ENCODE measurements at places on chromosomes 7 and 10.

GRCh38 chr7:44764665-44765578 lies 16.3 kb downstream of the ZMIZ2 start:
- DNase-seq: no peak

DNA sequence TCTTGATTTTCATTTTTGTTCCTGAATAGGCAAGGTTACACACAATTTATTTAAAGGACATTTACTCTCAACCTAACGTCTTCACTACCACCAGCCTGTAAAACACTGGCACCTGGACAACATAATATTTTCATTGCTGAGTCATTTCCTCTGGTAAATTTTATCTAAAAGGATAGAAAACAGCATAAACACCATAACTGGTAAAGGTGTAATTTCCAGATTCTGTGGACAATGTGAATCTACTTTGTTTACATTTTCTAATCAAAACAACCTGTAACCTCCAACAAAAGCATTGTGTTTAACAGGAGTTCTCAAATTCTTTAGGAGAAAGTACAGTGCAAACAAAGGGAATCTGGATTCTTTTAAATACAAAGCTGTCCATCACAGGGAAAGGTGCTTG lies 472.0 kb upstream of the AKR1E2 start:
- no peak for DNase-seq

DNA sequence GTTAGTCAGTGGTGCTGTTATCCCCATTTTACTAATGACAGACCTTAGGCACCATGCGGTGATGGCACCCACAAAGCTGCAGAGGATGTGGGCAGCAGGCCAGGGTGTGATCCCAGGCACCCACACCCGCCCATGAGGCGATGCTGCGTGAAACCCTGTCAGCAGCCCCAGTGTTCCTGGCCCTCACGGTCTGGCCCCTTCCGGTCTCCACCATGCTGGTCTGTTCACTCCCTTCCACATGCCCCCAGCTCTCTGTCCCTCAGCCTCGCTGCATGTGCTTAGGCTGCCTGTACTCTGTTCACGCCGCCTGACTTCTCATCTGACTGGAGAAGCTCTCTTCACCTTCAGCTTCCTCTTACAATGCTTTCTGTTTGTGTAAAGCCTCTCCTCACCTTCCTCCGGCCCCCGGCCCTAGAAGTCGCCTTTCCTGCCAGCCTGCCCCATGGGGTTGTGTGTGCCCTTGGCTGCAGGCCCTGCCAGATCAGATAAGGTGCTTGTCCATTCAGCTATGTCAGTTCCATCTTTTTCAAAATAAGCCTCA lies 17.6 kb upstream of the ORAI2 start:
- no peak for DNase-seq

DNA sequence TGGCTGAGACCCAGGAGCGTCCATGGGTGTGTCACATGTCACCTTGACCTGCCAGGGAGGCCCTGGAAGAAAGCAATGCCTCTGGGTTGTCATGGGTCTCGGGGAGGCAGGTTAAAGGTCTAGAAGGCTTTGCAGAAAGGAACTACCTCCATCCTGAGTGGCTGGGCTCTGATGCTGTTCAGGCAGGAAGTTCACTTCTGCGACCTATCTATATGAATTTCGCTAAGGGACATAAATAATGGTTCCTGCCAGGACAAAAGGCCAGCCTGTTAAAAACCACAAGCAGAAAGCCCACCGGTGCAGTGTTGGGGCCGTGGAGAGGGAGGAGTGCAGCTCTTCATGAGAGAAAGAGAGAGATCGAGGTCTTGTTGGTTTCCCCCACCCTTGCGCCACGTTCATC lies 182.9 kb downstream of the PTPN20 start:
- DNase-seq: no peak

DNA sequence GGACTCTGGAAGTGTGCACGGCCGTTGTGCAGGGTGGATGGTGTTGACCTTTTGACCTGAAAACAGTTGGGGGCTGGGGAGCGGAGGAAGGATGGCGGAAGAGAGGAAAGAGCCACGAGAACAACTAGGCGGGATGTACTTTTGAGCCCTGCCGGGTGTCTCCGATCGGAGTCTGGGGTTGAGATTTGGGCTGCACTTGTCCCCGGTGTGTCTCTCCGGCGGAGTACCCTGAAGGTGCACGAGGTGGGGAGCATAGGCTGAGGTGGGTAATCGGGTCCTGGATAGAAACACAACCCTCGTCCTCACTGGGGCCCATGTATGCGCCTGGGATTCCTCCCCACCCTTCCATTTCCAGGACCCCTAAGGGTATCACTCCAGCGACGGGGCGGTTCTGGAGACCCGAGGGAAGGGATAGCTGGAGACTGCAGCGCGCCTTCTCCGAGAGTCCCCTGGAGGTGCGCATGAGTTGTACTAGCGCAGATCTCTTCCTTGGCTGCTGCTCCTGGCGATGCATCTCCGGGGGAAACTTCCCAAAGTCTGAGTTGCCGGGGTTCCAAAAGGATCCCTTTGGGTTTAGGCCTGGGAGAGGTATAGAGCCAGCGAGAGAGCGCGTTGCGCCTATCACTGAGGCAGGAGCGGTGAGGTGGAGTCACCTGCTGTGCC lies 4.6 kb upstream of the HMX2 start:
- DNase-seq: no peak

GRCh38 chr10:86823565-86823964 lies 67.1 kb downstream of the BMPR1A start:
- DNase-seq: no peak

GRCh38 chr10:126214679-126215078 lies 173.6 kb downstream of the ADAM12 start:
- DNase-seq: no peak

DNA sequence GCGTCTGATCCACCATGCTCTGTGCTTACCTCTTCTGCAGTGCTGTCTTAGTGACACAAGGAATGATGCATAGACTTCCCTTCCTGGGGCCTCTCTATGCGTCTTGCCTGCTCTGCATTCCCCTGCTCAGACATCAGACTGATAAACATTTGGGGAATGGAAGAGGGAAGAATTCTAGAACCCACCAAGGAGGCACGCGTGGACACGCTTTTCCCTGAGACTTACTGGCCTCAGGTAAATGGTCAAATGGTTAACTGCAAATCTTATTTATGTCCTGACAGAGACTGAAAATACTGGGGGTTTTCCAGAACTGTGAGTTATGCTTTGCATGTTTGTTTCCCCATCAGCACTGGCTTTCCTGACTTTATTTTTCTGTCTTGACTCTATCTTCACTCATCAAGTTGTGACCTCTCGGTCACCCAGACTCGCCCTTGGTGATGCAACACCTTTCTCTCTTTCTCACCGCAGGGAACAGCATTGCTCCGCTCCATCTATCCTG lies 285.9 kb upstream of the FZD8 start:
- no peak for DNase-seq

DNA sequence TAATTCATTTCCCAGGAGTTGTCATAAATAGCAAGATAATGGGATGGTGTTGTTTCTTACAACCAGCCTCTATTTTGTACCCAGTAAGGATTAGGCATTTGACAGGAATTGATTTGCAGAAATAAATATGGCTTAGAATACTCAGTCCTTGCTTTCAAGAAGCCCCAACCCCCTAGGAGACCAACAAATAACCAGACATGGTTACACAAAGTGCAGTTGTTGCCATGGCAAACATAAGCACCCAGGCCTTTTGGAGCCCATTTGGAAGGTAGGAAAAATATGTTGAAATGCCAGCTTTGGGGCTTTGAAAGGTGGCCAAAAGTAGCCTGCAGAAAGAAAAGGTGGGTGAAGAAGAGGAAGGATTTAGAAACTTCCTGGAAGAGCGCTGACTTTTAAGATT lies 397.5 kb downstream of the CDC14C start:
- no peak for DNase-seq

DNA sequence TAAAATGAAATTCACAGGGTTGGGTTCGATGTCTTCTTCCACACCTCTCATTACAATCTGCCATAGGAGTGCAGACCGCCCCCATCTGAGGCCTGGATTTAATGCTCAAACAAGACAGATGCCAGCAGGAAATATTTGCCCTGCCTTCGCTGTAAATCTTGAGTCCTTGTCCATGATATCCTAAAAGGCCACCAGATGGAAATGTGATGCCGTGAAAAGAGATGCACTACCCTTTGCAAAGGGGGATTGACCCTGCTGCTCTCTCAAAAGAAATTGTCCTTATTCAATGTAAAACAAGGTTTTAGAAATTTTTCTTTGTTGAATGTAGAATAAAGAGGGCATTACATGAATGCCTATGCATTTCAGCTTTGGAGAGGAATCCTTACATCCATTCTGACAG lies 37.5 kb downstream of the AGAP4 start:
- no peak for DNase-seq

- DNase-seq: no peak
These were observed 23.8 kb upstream of the AOAH start for GRCh38 chr7:36748017-36748487.

DNA sequence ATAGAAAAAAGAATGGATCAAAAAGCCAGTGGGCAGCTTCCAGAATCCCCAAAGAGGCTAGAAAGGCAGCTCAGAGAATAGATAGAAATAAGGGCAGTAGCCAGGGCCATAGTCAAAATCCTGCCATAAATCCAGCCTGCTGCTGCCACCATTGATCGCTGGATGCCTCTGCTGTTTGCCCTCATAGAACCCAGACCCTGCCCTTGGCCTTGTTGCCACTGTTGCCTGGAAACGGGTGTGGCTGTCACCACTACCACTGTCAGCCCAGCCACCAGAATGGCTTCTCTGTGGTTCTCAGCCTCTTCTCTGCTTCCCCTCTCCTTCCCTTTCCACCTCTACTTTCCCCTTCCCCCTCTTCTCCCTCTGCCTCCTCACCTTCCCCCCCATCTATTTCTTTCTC lies 57.8 kb downstream of the HHEX start:
- DNase-seq: no peak

GRCh38 chr10:97861097-97861750 lies 11.6 kb downstream of the GOLGA7B start:
- DNase-seq: peak; percentile 17

DNA sequence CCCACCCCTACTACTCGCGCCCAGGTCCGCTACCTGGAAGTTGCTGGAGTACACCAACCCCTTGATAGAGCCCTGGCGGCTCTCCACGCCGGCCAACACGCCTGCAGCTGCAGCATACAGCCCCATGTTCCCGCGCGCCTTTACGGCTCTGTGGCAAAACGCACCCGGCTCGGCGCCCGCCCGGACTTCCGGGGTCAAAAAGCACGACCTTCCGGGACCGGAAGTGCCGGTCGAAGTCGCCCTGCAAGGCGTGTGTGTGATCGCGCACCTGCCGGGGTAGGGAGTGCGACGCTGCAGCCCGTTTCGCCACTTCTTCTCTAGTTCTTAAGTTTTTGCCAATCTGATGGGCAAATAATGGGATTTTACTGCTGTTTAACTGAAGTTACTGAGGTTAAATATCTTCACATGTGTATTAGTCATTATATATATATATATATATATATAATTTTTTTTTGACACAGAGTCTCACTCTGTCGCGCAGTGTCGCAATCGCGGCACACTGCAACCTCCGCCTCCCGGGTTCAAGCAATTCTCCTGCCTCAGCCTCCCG lies at the start of gene NSUN5:
Gene NSUN5, minus strand, starts transcription at position 162 of the 550 bp plus-strand sequence. Its CDS starts 36 bp downstream, at position 126.
- no peak for DNase-seq

DNA sequence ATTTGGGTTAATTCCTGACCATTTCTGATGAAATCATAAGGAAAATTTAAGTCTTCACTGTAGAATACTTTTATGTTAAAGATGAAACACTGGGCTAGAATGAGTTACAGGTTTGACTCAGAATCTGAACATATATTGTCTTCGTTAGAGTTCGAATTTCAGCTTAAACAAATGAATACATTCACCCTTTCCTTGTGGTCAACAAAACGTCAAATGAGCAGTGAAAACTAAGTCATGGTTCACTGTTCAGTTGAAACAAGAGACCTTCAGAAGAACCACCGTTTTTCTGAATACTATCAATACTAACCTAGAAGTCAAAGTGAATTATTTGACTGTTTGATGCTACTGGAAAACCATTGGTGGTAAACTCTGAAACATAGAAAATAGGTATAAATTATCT lies 235.2 kb upstream of the ZWINT start:
- DNase-seq: no peak

GRCh38 chr10:26365681-26366358 lies 72.3 kb upstream of the APBB1IP start:
- no peak for DNase-seq

DNA sequence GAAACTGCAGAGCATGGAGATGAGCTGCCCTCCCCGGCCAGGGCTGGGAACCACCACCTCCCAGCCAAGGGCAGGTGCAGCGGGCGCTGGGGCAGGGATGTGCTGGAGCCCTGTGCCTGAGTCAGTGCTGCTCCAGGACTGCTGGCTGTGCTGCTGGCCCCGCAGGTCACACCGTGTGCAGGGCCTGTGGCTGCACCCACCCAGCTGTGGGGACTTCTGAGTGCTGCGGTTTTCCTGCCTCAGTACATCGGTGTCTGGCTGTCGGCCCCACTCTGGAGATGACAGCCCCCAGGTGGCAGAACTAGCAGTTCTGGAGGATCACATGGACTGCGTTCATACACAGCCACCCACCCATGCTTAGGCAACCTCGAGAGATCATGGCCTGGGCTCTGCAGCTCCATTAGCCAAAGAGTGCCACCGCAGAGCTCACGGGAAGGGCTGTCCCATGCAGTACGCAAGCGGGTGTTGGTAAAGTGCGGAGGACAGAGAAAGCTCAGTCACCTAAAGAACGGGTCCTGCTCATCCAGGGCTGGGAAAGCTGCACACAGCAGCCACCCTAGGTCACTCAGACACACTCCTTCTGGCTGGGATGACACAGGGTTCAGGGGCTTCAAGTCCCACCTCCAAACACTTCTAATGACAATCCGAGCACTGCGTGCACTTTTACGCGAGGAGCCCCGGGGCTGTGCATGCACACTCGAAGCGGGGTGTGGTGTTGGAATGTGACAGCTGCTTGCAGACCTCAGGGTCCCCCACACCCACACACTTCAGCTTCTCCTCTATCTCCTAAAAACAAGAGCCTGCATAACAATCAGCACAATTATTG lies 198.1 kb upstream of the PPP2R2D start:
- DNase-seq: no peak

GRCh38 chr7:108203537-108203936 lies 73.4 kb upstream of the LAMB4 start:
- no peak for DNase-seq

DNA sequence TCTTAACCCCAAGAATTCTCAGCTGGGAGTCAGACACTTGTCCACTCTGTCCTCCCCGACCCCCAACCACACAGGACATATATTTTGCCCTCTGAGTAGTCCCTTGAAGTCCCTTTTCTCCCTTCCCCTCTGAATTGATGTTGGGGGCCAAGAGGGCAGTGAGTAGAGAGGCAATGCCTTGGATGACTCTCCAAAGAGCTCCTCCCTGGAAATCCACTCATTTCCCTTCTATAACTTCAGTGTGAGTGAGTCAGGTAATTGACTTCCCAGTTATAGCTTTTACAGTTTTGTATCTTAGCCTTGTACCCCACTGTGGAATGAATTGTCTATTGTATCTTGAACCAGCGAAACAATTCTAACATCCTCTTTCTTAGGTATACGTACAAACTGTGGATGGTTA lies 9.2 kb upstream of the ODAD2 start:
- no peak for DNase-seq

DNA sequence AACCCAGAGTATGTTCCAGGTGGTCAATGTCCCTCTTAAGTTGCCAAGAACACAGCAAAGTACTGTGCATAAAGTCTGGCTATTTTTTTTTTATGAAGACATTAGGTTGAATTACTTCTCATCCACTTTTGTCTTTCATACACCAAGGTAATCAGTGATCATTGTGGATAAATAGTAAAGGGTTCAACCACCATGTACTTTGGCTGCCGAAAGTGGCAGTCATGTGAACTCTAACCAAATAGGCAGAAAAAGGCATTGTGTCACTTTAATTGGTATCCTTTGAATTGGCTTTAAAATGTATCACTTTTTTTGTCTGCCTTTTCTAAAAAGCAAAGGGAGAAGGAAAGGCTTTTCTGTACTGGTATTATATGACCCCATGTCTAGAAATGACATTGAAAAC lies 7.3 kb downstream of the ITIH2 start:
- DNase-seq: no peak

GRCh38 chr7:81811956-81812865 lies 42.4 kb upstream of the HGF start:
- no peak for DNase-seq

Data from skeletal muscle cell (primary cell).